Activated CD4-positive, alpha-beta T cell treated with anti-CD3 and anti-CD28 coated beads, Interleukin-2, amount 50 U/mL, for 1 hour (primary cell): ENCODE measurements at places on chromosomes 6 and 20.

GRCh38 chr6:96862560-96862959, 25.3 kb upstream of the GPR63 start:
- no peak for DNase-seq

DNA sequence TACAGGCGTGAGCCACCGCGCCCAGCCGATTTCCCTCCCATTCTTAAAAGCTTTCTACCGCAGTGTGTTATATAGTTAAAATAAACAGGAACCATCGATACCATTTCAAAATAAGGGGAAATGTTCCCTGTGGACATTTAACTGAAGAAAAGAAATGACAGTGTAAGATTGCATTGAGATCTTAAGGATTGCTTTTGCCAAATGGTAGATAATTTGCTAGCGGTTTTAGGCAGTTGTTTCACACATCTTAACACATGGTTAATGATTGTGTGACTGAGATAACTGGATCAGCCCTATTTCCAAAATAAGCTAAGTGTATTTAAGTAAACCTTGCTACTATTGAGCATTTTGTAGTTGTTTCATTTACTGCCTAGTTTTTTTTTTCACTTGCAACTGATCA, 15.6 kb downstream of the STX16 start:
- DNase-seq: no peak

GRCh38 chr6:170554796-170555137, 598 bp downstream of the TBP start:
- DNase-seq: no peak

DNA sequence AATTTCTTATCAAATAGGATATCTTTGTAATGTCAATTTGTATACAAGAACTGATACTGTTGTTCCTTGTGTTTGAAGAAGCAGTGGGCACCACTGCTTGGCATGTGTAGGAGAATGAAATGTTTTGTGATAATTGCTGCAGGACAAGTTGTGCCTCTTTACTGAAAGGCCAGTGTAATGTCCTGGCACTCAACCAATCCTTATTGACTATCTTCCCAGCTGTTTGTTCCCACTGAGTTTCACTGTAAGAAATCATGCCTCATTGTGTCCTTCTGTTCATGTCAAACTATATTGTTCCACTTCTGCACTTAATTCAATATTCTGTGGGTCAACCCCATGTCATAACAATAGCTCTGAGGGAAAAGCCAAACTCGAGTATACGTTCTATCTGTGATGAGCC, 136.1 kb upstream of the FAM83B start:
- DNase-seq: no peak

DNA sequence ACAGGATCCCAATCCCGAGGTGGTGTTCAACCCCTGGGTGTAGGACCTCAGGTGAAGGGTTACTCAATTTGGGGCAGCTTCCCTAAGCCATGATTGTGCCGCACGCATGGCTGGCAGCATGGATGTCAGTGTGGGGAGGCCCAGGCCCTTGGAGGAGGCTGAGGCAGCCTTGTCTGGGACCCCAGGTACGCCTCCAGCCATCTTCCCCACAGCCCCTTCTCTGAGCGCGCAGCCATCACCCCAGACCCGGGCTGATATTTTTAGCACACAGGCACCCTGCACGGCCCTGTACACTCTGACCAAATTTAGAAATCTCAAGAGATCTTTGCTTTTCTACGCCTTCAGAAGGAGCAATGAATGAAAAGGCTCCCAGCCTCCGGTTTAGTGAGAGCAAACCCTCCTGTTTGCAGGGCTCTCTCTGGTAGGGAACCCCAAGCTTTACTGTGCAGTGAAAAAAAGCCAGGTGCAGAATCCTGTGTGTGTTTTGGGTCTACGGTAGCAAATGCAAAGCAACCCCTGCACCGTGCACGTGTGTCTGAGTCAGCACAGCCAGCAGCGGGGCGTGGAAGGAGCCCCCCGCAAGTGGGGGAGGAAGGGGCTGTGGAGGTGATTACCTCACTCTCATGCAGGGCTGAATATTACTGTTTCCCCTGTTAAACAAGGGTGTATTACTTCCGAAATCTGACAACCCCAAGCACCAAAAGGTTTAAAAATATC, 44.3 kb downstream of the CTCFL start:
- DNase-seq: no peak

GRCh38 chr6:30619561-30619960, 1.9 kb downstream of the MRPS18B start:
- no peak for DNase-seq

DNA sequence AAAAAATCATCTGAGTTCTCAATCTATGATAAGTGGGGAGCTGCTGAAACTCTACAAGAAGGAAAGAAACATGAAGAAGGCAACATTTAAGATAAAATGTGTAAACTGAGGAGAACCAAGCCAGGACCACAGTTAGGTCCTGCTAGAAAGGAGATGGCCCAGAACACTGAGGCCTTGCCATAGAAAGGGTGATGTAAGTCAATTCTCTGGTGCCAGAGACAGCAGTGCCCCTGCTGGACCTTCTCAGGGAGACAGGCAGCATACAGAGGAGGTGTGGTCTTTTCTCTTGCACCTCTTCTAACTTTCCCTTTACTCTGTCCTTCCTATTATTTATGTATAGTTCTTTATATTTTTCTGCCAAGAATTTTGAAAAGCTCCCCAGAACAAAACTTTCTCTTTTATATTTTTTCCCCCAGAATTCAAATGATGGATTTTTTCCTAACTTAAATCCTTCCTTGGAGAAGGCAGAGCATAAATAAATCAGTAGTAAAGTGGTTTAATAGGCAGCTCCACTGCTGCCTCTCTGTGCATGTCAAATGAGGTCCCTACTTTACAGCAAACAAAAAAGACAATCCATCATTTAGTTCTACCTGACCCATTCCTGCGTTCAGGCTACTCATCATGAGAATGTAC, 9.0 kb downstream of the UQCC2 start:
- DNase-seq: no peak

GRCh38 chr20:9025643-9026042, 43.2 kb upstream of the PLCB4 start:
- no peak for DNase-seq

DNA sequence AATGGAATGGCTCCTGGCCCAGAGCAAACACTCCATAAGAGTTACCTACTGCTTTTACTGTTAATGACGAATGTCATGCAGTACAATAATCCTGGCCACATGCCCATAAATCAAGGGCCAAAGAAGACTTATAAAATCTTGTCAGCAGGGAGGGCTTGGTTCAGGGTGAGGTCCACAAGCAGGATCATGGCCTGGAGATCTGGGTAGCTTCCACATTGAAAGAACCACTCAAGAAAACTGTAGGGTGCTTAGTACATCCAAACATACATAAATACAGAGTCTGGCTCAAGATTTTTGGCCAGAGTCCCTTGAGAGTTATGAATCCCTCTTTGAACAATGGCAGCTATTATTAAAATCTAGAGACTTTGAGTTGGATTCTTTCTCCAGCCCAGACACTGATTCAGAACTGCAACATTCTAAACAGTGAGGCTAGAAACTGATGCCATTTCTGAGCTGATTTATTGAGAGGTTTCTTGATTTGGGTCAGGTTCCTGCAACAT, 188.7 kb downstream of the CDC5L start:
- DNase-seq: no peak

- no peak for DNase-seq
Measured at GRCh38 chr20:36773107-36773596, 411 bp downstream of the DSN1 start.

DNA sequence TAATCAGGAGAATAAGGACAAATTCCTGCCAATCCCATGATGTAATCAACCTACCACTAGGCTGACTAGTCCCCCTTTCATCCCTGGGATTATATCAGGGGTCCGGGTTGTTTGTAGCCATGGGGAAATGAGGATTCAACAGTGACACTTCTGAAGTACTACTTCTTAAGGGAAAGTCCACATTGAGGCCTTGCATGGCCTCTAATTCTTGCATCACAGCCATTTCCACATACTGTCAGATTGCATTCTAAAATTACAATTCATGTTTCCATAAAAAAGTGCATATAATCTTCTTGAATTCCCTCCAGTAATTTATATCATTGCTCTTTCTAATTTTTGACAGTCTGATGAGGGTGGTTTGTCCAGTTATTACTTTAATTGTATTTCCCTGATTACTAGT, 184.2 kb downstream of the PHF3 start:
- no peak for DNase-seq

- no peak for DNase-seq
Measured at GRCh38 chr6:113433335-113433991, 423.7 kb upstream of the MARCKS start.

DNA sequence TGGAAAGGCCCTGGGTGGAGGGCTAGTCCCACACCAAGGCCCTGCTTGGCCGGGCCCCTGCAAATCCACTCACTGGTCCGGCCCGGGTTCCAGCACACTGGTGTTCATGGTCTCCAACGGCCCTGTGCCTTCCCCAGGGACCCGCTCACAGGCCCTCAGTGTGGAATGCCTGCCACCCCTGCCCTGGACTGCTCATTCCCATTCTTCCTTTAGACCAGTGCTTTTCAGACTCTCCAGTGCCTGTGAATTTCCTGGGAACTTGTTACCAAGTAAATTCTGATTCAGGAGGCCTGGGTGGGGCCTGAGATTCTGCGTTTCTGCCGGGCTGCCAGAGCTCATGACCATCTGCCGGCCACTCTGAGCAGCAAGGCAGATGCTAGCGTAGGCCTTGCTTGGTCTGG, 5.7 kb upstream of the PXDC1 start:
- no peak for DNase-seq

- DNase-seq: no peak
Measured at GRCh38 chr6:47681201-47681990, 17.0 kb upstream of the ADGRF4 start.

DNA sequence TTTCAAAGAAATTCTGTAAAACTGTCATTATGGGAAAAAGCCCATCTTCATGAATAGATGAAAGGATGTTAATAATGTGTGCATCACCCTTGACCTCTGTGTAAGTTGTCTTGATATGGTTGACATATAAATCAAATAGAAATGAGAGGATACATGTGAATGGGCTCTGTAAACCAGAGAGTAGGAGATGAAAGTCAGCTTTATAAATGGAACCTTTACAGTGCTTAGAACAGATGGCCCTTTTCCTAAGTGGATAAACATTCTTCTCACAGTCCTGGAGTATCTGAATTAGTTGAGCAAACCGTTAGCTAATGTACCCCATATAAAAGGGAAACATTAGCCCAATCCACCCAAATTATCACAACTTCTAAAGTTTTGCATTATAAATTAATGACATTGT, 57.5 kb downstream of the MYLK4 start:
- DNase-seq: no peak

DNA sequence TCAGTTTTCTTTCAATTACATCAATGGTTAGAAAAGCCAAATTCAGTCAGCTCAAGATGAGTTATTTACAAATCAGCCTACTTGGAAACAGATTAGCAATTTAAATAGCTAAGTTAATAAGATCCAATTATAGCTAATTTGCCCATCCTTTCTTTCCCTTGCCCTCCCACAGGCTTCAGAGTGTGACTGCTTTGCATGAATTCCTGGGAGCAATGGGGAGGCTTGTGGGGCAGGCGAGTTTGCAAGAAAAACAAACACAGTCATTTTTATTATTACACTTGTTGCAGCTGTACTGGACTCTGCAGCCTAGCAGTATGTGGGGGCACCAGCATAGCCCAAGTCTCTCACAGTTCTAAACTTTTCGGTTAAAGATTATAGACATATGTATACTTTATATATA, 219.0 kb downstream of the NKAIN2 start:
- DNase-seq: no peak

DNA sequence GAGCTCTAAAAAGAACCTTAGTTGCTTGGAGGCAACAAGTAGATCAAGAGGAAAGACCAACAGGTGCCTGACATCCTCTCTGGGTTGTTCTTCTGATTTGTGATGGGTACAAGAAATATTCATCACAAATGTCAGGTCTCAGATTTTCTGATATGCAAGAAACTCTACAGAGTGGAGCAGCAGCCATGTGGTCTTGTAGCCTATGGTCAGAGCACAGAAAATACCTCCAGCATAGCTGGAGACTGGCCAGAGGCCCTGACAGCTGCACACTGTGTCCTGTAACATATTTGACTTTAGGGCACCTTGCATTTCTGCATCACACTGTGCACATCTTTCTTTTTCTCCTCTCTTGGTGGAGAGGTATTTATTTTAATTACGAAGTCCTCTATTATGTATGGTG, 116.3 kb downstream of the GMPR start:
- DNase-seq: no peak

DNA sequence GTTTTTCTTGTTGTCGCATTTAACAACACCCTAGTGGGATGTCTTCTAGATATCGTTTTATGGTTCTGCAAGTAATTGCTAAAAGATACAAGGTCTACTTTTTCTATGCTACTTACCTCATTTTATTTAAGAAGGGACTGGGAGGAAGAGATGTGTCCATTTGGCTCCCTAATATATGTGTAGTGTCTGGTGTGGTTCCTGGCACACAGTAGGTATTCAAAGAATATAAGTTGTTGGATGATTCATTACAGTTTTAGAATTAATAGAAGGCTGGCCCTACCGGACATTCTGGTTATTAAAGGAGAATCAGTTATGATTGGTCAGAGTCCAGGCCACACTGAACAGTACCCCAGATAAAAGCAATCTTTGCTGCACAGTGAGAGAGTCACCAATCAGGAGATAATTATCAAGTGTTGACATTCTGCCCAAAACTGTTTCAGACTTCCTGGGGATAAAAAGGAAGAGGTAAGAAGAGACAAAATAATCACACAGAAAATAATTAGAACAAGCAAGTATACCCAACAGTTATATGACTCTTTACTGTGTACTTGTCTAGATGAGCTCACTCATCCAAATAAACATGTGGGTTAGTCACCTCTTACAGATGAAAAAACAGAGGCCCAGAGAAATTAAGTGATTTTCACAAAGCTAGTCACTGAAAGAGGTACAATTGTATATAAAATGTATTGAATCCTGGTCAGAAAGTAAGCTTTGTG, 7.0 kb downstream of the TMEM244 start:
- DNase-seq: no peak

DNA sequence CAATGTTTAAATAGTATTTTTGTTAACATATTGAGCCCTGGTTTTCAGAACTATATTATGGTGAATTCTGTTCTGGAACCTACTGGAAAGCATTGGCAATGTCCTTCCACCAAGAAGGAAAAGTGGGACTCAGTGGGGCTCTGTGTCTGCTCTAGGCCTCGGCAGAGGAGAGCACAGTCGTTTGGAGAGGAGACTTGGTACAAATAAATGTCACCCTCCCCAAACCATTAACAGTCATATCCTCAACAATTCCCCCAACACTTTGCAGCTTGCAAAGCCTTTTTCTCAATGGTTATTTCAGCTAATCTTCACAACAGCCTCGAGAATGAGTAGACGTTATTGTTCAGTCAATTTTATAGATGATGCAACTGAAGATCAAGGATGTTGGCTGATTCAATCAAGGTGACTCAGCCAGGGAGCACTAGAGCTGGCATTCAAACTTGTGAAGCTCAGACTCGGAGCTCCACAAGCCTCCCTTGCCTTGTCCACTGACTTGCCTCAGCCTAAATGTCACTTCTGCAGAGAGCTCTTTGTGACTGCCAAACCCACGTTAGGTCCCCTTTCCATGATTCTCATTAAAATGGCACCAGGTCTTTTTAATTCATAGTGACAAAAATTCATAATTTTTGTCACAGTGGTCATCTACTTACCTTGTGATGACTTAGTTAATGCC, 60.6 kb downstream of the TOX2 start:
- DNase-seq: no peak

GRCh38 chr6:37477656-37478435, 21.8 kb downstream of the CCDC167 start:
- DNase-seq: no peak
